Tongue (tissue), 3 donors: ENCODE measurements at places on chromosomes 3 and 15. TPM values are rescaled to one million over a fixed set of nuclear protein-coding genes. Genes with fewer than 3 reads are reported as not detected.

Gene EIF2B5
- total RNA-seq, result 54.9 TPM

Gene MASP1
- total RNA-seq, result 12.0 TPM

Gene MAP6D1
- total RNA-seq, result 27.5 TPM

Gene WDR93
- total RNA-seq, result not detected

Gene ROBO2
- total RNA-seq, result 22.1 TPM

Gene THOC7
- total RNA-seq, result 43.6 TPM

Gene CPNE9
- total RNA-seq, result not detected

- peak; percentile 32 for DNase-seq
These were observed 135.6 kb upstream of the SUCLG2 start for GRCh38 chr3:67790043-67790442.

GRCh38 chr3:74537164-74537563, 77.3 kb downstream of the CNTN3 start:
- DNase-seq, result peak; percentile 52

DNA sequence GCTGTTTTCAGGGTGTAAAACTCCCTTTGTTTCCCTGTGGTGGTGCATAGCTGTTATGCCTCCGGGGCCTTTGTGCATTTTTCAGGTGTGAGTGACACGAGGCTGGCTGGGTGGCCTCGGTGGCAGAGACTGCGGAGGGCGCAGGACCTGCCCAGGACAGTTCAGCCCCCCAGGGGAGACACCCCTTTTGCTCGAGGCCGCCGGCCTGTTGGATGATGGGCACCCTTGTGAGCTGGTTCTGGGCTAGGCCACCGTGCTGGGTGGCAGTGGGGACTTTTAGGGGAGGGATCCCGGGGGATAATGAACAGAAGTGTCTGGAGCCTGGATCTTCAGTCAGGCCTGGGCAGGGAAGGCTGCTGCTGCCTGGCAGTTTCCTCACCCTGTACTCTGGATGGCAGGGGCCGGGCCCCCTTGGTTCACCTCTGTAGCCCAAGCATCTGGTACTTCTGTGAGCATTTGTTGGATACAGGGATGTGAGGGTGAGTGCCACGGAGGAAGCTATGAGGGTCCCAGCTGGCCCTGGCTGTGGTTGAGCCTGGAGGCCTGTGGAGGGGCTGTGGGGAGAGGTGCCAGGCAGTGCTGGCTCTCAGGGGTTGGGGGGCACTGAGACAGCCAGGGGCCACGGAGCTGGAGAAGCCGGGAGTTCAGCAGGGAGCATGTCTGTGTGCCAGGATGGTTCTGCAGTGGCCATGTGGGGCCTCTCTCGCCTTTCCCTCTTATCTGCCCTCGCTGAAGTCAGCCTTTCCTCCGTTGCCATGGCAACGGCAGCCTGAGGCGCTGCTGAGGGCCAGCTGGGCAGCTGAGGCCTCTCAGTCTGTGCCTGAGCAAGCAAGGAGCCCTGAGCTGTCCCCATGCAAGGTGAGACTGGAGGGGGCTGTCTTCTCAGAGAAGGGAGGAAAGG, 49.0 kb downstream of the KY start:
- DNase-seq, result peak; percentile 51

DNA sequence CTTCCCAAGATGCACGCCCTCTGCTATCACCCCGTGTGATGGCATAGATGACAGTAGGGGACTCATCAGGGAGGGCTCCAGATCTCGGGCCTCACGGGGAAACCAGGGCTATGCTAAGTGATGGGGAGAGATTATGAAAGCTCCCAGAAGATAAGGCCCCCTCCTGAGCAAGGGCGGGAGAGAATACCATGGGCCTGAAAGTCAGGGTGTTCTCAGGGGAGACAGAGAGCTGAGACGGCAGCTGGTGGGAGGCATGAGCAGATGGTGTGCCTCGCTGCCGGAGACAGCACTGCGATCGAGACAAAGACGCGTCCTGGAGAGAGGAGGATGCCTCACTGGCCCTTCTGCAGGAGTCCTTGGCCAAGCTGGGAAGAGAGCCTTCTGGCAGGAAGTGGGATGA, 106.5 kb upstream of the ADPGK start:
- no peak for DNase-seq

- no peak for DNase-seq
These were observed 78.3 kb upstream of the ZNF280D start for GRCh38 chr15:56811586-56811985.

DNA sequence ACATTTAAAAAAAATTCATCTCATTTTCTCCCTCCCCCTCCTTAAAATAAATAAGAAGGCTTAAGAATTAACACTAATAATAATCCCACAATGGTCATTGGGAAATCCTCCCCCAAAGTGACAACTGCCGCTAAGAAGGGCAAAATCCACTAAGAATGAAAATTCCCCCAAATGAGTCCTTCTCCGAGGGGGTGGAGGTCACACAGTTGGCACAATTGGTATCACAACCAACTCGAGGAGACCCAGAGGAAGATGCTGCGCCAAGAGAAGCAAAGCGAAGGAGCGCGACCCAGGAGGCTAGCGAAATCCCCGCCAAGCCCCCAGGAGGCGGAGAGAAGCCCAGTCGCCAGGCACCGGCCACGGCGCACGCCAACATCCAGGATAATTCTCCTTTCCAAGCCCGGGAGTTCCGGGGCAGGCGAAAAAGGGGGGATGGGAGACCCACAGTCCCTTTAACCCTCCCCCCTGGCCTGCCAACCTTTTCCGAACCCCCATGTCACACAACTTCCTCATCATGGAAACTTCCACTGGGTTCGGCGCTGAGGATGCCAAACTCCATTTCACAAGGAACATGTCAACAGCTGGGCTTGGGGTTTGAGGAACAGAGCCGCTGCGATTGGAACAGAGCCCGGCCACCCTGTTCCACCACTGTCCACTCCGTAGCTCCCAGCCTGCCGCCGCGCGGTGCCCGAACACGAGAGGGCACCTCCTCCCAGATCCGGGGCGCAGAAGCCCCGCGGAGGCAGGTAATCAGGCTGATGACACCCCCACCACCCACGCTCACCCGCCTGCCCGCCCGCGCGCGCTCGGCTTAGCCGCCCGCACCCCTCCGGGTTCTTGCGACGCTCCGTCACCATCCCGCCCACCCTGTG, 668 bp downstream of the THRB start:
- DNase-seq, result peak; percentile 59

GRCh38 chr3:63995086-63995485, 28.2 kb downstream of the PSMD6 start:
- DNase-seq, result no peak

DNA sequence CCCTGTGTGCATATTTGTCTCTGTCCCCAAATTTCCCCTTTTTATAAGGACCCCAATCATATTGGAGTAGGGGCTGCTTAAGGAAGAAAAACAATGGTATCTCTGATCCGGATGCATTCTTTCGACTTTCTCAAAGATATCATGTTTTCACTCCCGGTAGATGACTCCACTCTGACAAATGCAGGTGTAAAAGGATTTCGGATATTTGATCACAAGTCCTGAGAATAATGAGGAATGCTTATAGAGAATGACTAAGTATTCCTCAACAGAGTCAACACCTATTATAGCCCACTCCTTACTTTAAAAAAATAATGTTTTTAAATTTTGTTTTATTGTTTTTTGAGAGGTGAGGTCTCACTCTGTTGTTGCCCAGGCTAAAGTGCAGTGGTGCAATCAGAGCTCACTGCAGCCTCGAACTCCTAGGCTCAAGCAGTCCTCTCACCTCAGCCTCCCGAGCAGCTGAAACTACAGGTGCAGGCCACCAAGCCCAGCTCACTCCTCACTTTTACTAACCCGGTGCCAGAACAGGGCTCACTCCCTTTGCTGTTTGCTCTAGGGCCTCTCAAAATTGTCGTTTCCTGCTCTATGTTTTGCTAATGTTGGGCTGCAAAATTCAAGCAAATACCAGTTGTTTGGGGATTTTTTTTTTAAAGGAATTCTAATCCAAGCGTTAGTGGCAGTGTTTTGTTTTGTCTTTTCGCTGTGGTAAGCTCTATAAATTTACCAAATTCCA, 24.6 kb downstream of the COL8A1 start:
- no peak for DNase-seq

DNA sequence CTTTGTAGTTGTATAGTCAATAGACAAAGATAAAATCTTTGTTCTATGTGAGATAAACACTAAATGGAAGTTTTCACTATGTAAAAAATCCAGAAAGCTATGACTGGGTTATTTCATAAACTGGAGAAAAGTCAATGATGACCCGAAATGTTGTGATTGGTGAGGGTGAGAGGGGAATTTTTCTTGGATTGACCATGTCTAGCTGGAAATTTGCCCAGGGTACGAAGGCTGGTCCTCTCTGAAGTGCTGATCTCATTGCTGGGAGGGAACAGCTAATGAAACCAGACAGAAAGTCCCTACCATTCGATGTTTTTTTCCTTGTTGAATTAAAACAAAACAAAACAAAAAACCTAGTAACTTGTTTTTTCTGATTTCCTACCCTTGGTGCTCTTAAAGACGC, 14.3 kb downstream of the TPRG1 start:
- peak; percentile 7 for DNase-seq

- DNase-seq, result no peak
These were observed 42.9 kb upstream of the DHX36 start for GRCh38 chr3:154367221-154367620.

DNA sequence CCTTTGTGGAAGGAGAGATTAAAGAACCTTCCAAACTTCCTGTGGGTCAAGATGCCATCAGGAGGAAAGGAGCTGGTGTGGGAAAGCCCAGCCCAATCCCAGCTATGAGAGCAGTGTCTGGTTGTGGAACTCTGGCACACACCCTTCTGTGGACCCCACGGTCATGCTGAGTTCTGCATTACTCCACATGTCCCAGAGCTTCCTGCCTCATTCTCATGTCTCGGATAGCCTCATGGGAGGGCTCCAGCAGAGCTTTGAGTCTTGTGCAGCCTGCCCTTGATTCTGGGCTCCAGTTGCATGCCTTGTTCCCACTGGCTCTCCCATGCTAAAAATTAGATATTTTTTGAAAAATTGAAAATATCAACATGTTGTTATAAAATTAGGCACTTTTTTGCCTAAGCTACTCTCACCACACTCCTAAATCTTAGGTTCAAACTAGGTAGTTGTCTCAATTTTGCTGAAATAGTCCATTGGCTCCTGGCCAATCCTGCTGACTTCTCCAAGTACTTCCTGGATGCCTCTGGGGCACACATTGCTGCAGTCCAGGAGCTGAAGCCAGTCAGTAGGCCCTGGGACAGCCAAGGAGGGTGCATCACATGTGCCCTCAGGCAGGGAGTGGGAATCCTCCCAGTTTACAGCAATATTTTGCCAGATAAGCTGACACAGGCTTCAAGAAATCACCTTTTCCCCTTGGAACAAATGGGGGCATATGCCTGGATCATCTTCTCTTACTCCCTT, 144.3 kb downstream of the EEFSEC start:
- DNase-seq, result peak; percentile 24

DNA sequence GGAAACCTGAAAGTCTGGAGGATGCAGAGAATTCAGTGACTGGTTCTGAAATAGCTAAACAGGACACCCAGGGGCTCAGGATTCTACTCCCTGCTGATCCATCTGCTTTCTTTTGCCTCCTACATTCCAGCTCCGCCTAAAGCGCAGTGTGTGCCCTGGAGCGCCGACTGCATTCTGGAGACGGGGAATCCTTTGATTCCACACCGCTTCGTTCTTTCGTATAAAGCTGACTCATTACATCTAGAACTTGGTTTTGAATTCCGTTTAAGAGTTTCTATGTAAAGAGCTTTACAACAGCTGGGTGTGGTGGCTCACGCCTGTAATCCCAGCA, 61.8 kb downstream of the SENP2 start:
- no peak for DNase-seq

DNA sequence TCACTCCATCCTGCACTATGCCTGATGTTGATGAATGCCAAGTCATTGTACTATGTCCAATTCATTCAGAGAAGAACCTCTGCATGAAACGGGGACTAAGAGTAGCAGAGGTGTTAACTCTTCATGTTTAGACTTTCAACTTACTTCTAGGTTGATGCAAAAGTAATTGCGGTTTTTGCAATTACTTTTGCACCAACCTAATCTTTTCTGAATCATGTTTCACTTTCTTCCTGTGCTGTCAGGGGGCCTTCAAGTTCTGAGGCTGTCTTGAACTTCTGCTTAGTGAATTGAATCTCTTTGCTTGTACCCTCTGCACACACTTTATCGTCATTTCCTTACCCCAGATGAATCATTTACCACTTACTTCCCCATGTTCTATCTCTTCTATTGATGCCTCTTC, 636.2 kb downstream of the NAALADL2 start:
- DNase-seq, result no peak

- no peak for DNase-seq
These were observed 61.2 kb upstream of the FURIN start for GRCh38 chr15:90807074-90807785.

- DNase-seq, result no peak
These were observed 38.6 kb downstream of the GASK1A start for GRCh38 chr3:43017593-43018195.

DNA sequence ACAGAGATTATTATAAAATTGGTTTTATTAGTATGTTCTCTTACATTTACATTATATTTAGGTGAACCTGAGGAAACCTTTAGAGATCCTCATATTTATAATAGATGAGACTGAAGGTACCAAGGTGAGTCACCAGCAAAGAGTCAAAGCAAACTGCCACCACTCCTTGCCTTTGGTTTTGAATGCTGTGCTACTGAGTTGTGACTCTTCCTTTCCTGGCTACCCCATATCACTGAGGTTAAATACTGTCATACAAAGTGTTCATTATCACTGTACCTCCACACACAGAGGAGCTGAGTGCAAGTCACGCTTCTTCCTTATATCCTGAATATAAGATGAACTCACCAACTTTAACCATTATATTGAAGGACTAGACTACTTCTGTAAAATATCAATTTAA, 168.2 kb downstream of the CBLB start:
- no peak for DNase-seq

- DNase-seq, result no peak
These were observed 8.1 kb upstream of the STRA6 start for GRCh38 chr15:74210729-74211128.

DNA sequence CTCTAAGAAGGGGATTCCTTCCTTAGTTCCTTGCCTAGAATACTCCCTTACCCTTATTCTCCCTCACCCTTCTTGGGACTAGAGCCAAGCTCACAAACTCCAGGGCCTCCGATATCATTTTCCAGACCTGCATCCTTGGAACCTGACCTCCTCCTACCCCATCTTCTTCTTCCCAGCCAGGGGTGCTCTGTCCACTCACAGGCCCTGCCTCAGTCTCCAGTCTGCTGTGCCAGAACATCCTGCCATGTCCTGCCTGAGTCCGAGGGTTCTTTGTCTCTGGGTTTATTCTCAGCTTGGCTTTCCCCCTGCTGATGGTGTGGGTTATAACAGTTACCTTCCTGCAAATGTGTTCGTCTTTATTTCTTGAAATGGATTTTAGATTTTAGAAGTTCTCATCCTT, 59.9 kb upstream of the MCF2L2 start:
- DNase-seq, result no peak
